ENCODE measurements at places on chromosomes 1 and 21.

GRCh38 chr1:112672842-112673241 is 1.6 kb upstream of the MOV10 start:
- no peak for DNase-seq

- DNase-seq, result no peak
Observed at GRCh38 chr1:7893529-7894180, 40.8 kb upstream of the UTS2 start.

- DNase-seq, result no peak
Observed at GRCh38 chr21:25550352-25551120, 56.7 kb downstream of the MRPL39 start.

- DNase-seq, result no peak
Observed at GRCh38 chr1:3712573-3713535, 39.4 kb upstream of the CCDC27 start.

DNA sequence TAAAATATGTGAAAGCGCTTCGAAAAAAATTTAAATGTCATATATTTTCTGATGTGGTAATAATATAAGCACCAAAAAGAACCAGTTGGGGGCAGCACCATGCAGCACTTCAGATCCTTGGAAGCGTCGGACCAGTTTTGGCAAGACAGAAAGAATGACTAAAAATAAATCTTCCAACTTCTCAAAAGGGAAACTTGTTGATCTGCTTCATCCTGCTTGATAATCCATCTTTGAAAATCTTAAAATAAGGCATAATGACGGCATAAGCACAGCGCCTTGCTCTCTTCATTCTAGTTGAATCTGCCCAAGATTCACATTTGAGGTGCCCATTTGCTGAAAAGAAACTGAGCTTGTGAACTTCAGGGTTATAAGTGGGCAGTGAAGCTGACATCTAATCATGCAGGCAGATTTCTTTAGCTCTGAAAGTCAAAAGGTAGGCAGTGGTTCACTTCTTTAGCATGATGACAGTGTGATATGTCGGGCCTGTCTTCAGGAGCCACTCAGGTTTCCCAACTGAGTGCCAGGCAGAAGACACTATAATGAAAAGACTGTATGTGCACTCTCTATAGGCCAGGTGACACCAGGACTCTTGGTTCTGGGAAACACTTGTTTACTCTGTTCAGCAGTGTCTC is 19.8 kb upstream of the MUTYH start:
- peak; percentile 36 for DNase-seq

DNA sequence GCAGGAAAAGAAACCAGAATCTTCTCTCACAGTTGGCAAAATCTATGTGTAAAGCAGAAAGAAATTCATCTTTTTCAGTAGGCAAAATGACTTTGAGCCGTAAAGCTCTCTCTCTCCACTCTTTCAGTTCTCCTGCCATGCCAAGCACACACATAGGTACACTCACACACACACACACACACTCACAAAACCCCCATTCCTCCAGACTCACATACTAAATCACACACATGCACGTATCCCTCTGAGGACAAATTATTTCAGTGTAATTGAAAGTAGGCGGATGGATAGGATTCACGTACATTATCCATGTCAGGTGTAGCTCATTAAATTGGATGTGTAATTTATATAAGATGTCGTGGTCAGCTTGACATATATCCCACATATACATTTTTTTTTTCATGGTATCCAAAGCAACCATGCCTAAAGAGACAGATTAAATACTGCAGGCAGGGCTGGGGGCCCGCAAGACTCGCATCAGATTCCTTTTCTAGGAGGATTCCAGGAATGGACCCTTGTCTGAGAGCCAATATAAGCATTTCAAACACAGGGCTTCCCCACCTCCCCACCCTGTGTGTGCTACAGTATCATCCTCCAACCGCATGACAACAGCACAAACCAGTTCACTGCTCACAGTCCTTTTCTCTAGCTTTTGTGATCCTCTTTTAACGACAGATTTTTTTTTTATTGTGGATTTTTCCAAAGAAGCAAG is 320.9 kb downstream of the PCP4 start:
- no peak for DNase-seq

GRCh38 chr1:65434760-65435159 is 14.3 kb downstream of the LEPR start:
- no peak for DNase-seq

GRCh38 chr1:241560146-241560848 is 28.1 kb downstream of the KMO start:
- DNase-seq, result no peak

- DNase-seq, result no peak
Observed at GRCh38 chr1:184906761-184907160, 67.5 kb downstream of the NIBAN1 start.

- no peak for DNase-seq
Observed at GRCh38 chr1:230250666-230251065, 175.5 kb downstream of the PGBD5 start.

DNA sequence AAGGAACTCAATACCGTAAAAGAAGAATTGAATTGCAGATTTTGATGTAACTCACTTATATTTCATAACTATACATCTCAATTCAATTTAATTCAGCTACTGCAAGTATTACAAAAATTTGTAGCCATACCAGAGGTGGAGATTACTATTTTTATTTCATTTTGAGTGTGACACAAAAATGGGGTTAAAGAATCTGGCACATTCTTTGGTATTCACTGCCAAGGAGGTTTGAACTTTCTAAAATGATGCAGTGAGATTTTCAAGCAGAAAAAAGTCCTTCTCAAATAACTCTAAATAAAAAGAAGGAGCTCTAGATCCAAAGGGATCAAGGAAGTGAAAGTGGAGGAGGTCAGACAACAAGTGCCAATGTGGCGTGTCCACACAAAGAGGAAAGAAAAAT is 569.0 kb downstream of the DPYD start:
- DNase-seq, result no peak

GRCh38 chr1:241816008-241816407 is 32.0 kb upstream of the EXO1 start:
- DNase-seq, result no peak

GRCh38 chr1:80211691-80212380 is 1205.3 kb upstream of the ADGRL4 start:
- no peak for DNase-seq

DNA sequence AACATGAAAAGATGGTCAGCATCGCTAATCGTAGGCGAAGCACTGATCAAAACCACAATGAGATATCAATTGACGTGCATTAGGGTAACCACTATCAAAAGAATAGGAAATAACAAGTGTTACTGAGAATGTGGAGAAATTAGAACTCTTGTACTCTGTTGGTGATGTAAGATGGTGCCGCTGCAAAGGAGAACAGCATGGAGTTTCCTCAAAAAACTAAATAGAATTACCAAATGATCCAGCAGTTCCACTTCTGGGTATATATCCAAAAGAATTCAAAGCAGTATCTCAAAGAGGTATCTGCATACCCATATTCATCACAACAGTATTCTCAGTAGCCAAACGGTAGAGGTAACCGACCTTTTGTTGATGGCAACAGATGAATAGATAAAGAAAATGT is 8.3 kb upstream of the CD101 start:
- no peak for DNase-seq

DNA sequence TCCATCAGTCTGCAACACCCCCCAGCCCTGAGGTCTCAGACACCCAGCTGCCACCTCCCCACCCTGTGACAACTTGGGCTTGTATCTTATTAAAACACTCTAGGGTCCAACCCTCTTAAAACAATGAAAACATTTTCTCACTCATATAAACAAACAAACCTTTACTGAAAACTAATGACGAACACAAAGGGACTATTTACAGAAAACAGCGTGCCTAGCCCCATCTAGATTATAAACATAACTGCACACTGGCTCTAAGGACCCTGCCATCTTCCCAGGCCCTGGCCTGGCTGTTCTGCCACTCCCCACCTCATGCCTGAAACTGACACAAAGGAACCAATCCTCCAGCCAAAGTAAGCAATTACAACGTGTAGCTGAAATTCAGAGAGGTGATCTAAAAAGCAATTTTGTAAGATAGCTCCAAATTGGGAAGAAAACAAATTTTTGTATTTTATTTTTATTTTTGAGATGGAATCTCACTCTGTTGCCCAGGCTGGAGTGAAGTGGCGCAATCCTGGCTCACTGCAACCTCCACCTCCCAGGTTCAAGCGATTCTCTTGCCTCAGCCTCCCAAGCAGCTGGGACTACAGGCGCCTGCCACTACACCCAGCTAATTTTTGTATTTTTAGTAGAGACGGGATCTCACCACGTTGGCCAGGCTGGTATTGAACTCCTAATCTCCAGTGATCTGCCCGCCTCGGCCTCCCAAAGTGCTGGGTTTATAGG is 40.9 kb downstream of the CAPZB start:
- DNase-seq, result no peak

- DNase-seq, result no peak
Observed at GRCh38 chr1:109818988-109819764, 55.5 kb upstream of the EPS8L3 start.

DNA sequence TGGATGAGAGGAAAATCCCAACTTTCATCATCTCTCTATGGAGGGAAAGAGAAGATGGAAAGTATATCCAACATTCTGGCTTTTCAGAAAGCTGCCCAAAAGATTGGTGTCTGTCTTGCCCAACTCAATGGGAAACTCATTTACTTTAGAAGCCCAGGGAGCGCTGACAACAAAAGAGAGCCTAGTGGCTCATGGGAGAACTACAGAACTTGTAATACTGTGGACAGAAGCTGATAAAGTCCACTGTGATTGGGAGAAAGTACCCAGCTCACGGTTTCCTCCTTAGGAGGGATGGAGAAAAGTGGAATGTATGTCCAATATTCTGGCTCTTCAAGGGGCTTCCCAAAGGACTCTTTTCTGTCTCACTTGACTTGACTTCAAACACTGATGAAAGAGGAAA is 66.0 kb downstream of the RGS21 start:
- DNase-seq, result no peak

DNA sequence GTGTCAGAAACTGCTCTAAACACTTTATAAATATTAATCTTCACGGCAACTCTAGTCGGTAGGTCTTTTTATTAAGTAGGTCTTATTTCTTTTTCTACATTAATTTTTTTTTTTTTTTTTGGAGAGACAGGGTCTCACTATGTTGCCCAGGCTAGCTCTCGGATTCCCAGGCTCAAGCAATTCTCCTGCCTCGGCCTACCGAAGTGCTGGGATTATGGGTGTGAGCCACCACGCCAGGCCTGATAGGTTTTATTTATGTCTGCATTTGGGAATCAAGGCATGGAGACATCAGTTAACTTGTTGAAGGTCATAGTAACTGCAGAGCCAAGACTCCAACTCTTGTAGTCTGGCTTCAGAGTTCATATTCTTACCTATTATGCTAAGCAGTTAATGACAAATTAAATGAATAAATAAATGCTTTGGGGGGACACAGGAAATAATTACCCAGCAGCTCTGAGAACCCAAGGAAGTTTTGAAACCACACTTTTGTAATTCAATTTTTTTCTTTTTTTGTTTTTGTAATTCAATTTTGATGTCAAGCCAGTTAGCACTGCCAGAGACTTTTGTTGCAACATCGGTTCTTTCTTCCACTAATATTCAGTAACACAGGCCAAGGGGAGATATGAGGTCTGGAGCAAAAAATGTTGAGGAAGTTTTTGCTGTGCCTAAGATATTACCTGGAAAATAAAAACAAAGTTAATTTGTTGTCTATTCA is 9.4 kb upstream of the UAP1 start:
- DNase-seq, result no peak
